ENCODE measurements at places on chromosomes 1 and 21.

DNA sequence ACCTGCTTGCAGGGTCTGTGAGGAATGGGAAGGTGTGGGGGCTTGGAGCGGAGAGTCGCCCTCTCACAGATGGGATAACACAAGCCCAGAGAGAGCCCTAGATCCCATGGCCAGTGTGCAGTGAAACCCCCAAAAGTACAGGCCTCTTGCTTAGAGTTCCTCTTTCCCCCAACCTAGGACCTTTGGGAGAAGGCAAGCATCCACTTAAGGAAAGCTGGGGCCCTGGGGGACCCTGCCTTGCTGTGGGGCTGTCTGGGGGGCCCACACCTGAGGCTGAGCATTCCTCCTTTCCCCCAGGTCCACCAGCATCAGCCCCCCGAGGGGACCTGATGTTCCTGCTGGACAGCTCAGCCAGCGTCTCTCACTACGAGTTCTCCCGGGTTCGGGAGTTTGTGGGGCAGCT is 1.1 kb downstream of the VWA1 start:
- no peak for DNase-seq

DNA sequence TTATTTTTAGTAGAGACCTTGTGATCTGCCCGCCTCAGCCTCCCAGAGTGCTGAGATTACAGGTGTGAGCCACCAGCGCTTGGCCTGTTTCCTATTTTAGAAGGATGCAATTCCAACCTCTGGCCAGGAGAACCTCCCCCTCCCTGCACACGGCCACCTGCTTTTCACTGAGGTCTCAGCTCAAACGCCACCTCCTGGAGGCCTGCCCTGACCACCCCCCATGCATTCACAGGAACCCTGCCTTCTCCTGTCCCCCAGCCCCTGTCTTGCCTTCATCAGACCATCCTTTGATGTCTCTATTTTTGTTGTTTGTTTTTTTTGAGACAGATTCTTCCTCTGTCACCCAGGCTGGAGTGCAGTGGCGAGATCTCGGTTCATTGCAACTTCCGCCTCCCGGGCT is 2.3 kb downstream of the SRM start:
- DNase-seq, result no peak

DNA sequence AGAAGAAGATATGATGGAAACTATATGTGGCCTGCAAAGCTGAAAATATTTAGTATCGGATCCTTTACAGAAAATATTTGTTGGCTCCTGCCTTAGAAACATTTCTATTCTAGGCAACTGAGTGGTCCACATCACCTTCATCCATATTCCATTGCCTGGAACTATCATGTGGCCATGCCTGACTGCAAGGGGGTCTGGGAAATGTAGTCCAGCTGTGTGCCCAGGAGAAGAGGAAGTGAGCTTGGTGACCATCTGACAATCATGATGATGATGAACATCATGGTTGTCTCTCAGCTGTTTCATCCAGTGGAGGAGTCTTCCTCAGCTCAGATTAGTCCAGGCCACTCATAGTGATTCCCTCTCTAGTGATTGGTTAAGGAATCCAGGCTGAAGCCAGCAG is 61.8 kb upstream of the IFNLR1 start:
- DNase-seq, result no peak

DNA sequence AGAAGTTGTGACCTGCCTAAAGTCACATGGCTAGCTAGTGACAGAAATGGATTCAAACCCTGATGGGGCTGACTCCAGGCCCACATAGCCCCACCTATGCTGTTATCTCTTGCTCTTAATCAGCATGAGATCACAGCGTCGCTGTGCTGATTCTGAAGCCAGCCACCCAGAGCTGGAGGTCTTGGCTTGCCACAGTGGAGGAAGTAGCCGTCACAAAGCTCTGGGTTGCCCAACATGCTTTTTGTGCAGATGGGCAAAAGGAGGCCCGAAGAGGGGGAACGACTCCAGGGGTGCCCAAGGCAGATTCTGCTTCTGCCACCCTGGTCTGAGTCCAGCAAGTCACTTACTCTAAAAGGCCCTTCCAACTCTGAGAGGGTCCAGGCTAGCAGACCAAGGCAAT is 14.7 kb upstream of the MFSD2A start:
- DNase-seq, result no peak

DNA sequence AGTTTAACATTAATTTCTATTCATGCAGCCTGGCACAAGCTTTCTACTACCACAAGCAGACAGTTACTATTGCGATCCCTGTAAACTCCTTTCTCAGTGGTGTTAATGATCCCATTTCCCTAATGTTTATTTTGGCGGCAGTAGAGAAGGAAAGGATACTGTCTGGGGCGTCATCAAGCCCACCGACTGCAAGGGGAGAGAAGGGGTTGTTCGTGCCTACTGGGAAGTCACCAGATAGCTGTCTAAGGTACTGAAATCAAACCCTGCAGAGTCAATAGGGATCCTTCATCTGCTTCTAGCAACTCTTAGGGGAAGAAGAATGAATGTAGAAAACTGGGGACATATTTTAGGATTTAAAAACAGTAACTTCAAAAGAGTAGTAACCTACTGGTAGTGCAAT is 95.2 kb upstream of the ADAR start:
- DNase-seq, result no peak

- no peak for DNase-seq
These were observed 6.0 kb downstream of the RAVER2 start for GRCh38 chr1:64750875-64751274.

GRCh38 chr1:67814121-67814772 is 19.0 kb downstream of the GNG12 start:
- DNase-seq, result no peak

DNA sequence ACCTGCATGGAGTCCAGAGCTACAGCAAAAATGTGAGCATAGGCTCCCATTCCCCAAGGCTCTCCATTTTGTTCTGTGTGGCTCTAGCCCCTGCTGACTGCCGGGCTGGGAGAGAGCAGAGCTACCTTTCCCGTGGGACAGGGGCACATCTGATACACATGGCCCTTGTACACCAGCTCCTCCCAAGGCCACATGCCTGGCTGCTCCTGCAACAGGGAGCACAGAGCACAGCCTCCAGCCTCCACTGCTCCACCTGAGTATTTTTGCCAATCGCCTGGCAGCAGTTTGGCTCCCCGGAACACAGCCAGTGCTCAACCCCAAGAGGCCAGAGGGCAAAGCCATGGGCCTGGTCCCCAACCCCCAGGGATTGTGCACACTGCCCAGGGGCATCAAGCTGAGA is 146.5 kb downstream of the CHD1L start:
- no peak for DNase-seq

DNA sequence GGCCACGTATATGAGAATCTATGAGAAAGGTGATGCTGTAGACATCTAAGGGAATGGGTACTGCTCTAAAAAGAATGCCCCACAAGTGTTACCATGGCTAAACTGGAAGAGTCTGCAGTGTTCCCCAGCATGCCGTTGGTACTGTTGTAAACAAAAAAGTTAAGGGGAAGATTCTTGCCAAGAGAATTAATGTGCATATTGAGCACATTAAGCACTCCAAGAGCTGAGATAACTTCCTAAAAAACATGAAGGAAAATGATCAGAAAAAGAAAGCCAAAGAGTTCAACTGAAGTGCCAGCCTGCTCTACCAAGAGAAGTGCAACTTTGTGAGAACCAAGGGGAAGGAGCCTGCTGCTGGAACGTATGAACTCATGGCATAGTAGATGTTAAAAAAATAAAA is 40.8 kb downstream of the PLPP3 start:
- no peak for DNase-seq

- no peak for DNase-seq
These were observed 47.6 kb downstream of the TNFSF18 start for GRCh38 chr1:173002891-173003838.

- DNase-seq, result no peak
These were observed 62.7 kb downstream of the CAPN2 start for GRCh38 chr1:223775054-223775453.

GRCh38 chr21:42531771-42532170 is 18.1 kb downstream of the SLC37A1 start:
- DNase-seq, result no peak

- no peak for DNase-seq
These were observed 39.0 kb upstream of the DPT start for GRCh38 chr1:168767894-168768584.

GRCh38 chr1:214854126-214854875 is 228.2 kb upstream of the KCNK2 start:
- DNase-seq, result no peak

- DNase-seq, result no peak
These were observed 69.0 kb downstream of the VWA5B1 start for GRCh38 chr1:20359451-20360330.

DNA sequence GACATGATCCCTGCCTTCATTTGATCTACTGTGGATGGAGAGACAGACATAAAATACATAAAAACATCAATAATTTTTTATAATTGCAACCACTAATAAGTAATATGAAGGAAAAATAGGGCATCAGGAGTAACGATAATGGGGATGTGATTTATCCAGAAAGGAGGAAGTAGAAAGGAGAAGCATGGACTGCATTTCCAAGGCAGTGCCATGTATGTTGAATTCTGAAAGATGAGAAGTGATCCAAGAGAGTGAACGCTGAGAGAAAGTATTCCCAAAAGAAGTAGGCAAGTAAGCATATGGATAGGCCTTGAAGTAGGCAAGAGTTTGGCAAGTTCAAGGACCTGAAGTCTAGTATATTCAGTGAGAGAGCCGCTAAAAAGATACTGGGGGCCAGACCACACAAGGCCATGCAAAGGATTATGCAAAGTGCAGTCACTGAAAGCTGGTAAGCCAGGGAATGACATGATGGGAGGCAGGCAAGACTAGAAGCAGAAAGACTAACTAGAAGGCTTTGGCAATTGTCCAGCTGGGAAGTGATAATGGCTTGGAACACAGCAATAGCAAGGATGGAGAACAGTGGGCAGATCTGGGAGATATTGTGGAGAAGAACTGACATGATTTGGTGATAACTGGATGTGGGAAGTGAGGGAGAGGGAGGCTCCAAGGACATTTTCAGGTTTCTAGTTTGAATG is 85.9 kb downstream of the TM2D1 start:
- DNase-seq, result no peak

DNA sequence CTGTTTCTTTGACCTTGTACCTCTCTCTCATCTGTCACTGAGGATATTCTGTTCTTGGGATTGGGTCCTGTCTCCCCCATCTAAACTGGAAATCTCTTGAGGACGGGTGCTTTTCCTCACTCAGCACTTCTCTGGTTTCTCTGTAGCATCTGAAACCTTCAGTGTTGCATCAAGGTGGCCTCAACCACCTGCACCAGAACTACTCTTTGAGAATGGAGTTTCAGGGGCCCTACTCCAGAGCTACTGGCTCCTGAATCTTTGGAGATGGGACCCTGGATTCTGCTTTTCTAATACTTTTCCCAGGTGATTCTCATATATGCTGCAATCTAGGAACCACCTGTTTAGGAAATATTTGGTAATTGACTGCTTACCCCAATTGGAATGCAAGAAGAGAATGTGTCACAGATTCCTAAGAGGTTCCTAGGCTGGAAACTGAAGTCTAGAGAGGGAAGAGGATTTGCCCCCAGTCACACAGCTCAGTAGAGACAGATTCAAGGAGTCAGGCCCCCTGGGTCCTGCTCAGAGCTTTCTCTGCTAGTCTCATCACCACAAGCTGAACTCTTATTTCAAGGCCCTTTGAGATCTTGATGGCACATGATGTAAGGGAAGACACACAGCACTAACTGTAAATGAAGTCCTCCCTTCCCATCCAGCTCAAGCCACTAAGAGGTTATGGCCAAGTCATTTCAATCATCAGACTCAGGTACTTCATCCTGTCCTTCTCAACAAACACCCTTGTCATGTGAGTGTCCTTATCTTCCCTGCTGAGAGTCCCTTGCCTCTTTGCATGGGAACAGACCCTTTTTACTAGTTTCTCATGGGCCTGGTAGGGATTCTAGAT is 48.7 kb downstream of the EIF2D start:
- no peak for DNase-seq

- peak; percentile 40 for DNase-seq
These were observed 36.2 kb upstream of the KCNA10 start for GRCh38 chr1:110554871-110555801.

DNA sequence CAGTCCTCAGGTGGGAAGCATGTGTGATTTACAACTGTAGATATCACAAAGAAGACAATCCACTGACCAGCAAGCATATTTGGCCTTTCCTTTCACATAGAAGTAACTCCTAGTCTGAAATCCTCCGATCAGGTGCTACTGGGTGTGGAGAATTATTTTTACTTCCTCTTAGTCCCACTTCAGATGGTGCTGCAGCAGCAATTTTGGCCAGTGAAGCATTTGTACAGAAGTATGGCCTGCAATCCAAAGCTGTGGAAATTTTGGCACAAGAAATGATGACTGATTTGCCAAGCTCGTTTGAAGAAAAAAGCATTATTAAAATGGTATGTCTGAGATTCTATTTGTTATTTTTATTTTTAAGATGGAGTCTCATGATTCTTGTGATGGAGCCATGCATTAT is 51.0 kb downstream of the SCP2 start:
- DNase-seq, result no peak

- DNase-seq, result no peak
These were observed 78.7 kb upstream of the ADAM30 start for GRCh38 chr1:119975006-119975405.

- no peak for DNase-seq
These were observed 4.8 kb upstream of the DNAJC28 start for GRCh38 chr21:33496345-33496744.

DNA sequence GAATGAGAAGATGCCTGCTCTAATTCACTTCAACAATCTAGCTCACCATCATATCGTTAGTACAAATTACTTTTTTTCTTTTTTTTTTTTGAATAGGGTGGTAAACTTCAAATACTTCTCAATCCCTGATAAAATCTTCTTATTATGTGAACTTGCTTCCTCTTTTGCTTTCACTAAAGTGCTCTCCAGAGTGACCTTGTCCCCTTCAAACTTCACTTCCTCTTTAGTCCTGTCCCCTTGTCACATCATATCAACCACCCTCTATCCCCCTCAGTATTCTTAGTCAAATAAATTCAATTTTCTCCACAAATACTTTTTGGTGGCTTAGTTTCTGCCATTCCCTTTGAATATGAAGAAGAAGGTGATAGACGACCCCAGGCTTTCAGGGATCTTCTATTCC is 124.9 kb upstream of the PLXNA2 start:
- DNase-seq, result no peak

DNA sequence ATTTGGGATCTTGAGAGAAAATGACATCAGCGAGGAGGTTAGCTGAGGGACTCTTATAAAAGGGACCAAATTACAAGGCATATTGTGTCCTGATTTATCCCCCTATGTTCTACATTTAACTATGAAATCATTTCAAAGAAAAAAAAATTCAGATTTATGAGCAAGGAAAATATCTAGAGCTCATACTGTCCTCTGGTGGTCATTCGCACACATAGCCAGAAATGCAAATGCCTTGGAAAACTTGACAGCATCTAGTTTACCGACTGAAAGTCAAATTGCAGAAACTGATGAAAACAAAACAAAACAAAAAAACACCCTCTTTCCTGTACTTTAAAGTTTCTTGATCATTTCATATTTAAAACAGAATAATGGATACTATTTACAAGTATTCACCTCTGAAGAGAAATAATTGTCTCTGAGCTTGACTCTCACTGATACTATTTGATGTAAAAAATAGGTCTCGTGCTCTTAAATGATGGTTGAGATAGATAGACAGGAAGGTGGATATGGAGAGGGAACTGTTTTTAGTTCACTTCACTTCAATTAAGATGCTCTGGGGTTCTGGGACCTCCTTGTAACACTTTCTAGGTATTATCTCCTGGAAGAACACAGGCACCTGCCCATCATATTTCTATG is 253.8 kb downstream of the PCP4 start:
- DNase-seq, result no peak

GRCh38 chr1:2603521-2604155 is 17.1 kb downstream of the PRXL2B start:
- no peak for DNase-seq

GRCh38 chr1:15702722-15703550 is 18.8 kb downstream of the PLEKHM2 start:
- no peak for DNase-seq
